ENCODE measurements at places on chromosomes 7 and 10. TPM values are rescaled to one million over a fixed set of nuclear protein-coding genes. Genes with fewer than 3 reads are reported as not detected.

DNA sequence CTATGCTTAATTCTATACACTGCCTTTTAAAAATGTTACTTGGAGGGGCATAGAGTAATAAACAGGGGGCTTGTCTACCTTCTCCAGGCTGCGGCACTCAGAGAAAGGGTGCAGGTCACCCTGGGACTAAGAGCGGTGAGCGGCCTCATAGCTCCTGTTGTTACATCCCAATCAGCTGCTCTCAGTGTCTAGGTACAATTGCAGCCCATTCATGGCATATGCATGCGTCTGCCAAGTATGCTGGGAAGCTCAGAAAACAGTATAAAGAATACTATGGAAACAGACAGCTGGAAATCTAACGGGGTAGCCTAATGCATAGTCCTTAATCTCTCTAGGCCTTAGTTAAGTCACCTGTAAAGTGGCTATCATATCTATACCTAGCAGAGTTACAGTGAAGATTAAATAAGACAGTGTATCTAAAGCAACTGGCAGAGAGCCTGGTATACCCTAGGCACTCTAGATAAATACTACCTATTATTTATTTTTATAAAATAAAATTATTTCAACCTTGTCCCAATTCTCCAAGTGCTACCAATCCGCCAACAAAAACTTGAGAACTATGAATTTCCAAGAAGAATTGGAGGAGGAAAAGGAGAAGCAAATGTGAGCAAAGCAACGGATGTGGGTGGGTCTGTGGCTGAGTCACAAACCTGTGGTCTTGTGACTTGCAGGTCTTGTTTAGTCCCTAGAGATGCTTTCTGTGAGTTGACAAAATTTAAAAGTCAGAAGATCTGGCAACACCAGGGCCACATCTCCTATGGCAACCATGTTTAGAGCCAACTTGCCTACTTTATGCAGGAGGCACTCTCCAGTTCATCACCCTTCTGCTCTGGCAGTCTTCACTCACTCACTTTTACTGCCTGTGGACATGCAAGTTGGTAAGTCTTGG, 183.0 kb downstream of the RAPGEF5 start:
- H3K36me3 ChIP-seq, result peaks cover 8% of the 10 kb centered on the region
- no peaks in the 10 kb centered on the region for H3K27me3 ChIP-seq
- H3K4me3 ChIP-seq, result no peak overlapping the region
- no peak for DNase-seq
- no peak overlapping the region for H3K27ac ChIP-seq
- H3K4me1 ChIP-seq, result peaks cover 12% of the 10 kb centered on the region

GRCh38 chr7:87831097-87831496, 45.1 kb downstream of the SLC25A40 start:
- H3K4me3 ChIP-seq, result no peak overlapping the region
- H3K36me3 ChIP-seq, result no peaks in the 10 kb centered on the region

GRCh38 chr10:73641328-73642060, at the start of gene MYOZ1:
TSS of gene MYOZ1 (minus strand) at chr10:73641474. CDS start at chr10:73640017, 1,457 bp downstream.
- H3K36me3 ChIP-seq, result no peaks in the 10 kb centered on the region
- peaks cover 18% of the 10 kb centered on the region for H3K4me1 ChIP-seq
- no peak for DNase-seq
- H3K27me3 ChIP-seq, result no peaks in the 10 kb centered on the region
- H3K4me3 ChIP-seq, result no peak within 1 kb of the TSS

Gene NME8
- not detected for total RNA-seq

- H3K4me1 ChIP-seq, result no peaks in the 10 kb centered on the region
- no peaks in the 10 kb centered on the region for H3K36me3 ChIP-seq
- no peak for DNase-seq
- H3K27ac ChIP-seq, result no peak overlapping the region
- no peaks in the 10 kb centered on the region for H3K27me3 ChIP-seq
Observed at GRCh38 chr7:35492451-35493175, 202.3 kb downstream of the HERPUD2 start.

GRCh38 chr10:103197903-103198302, 4.8 kb upstream of the NT5C2 start:
- no peak overlapping the region for H3K27ac ChIP-seq
- no peaks in the 10 kb centered on the region for H3K27me3 ChIP-seq
- H3K36me3 ChIP-seq, result no peaks in the 10 kb centered on the region
- no peak overlapping the region for H3K4me3 ChIP-seq
- DNase-seq, result no peak
- H3K4me1 ChIP-seq, result peaks cover 58% of the 10 kb centered on the region

GRCh38 chr7:112708236-112708635, 82.0 kb downstream of the TMEM168 start:
- no peak overlapping the region for H3K4me3 ChIP-seq
- peak; percentile 13 for DNase-seq
- no peaks in the 10 kb centered on the region for H3K27me3 ChIP-seq
- no peak overlapping the region for H3K27ac ChIP-seq
- no peaks in the 10 kb centered on the region for H3K4me1 ChIP-seq
- H3K36me3 ChIP-seq, result no peaks in the 10 kb centered on the region

DNA sequence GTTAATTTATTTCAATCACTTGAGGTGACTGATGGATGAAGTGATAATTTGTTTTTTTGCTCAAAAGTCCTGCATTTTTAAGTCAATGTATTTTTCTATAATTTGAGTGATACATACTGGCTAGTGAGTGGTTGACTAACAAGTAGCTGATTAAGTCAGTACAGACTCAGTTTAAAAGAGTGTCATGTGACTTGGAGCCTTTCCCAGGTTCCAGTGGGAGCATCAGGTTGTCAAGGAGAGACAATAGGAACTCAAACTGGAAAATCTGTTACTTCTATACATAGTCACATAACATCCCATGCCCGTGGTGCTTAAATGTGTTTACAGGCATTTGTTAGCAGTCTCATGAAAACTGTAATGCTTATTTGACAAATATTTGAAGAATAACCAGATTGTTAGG, 154.7 kb downstream of the ANK3 start:
- no peaks in the 10 kb centered on the region for H3K36me3 ChIP-seq
- H3K4me1 ChIP-seq, result no peaks in the 10 kb centered on the region
- DNase-seq, result no peak
- no peaks in the 10 kb centered on the region for H3K27me3 ChIP-seq
- H3K4me3 ChIP-seq, result no peak overlapping the region

- DNase-seq, result no peak
- H3K4me3 ChIP-seq, result no peak overlapping the region
- H3K27me3 ChIP-seq, result no peaks in the 10 kb centered on the region
- no peaks in the 10 kb centered on the region for H3K36me3 ChIP-seq
Observed at GRCh38 chr10:16481052-16481728, 40.5 kb downstream of the C1QL3 start.

- no peak for DNase-seq
- H3K4me1 ChIP-seq, result no peaks in the 10 kb centered on the region
- H3K27ac ChIP-seq, result no peak overlapping the region
- no peak overlapping the region for H3K4me3 ChIP-seq
- H3K36me3 ChIP-seq, result no peaks in the 10 kb centered on the region
- no peaks in the 10 kb centered on the region for H3K27me3 ChIP-seq
Observed at GRCh38 chr10:23870651-23871610, 338.0 kb upstream of the KIAA1217 start.

GRCh38 chr7:94142281-94142680, 138.1 kb upstream of the BET1 start:
- DNase-seq, result no peak
- H3K27me3 ChIP-seq, result no peaks in the 10 kb centered on the region
- no peaks in the 10 kb centered on the region for H3K36me3 ChIP-seq
- H3K27ac ChIP-seq, result no peak overlapping the region
- H3K4me1 ChIP-seq, result no peaks in the 10 kb centered on the region

DNA sequence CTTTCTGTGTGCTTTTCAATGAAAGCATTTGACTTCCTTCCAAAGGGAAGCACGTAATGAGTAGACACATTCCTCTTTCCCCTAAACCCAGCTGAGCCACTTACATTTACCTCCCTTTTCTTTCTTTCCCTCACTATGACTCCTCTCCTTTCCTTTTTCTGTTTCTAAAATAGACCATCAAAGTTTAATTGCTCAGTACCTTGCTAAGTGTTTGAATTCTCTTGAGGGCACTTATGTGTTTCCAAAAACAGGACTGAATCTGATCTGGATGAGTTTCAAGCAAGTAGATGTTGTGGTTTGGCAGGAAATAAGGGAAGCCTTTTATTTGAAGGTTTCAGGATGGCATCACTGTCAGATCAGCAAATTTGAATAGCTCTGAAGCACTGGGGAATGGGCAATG, 396.2 kb downstream of the REEP3 start:
- H3K36me3 ChIP-seq, result no peaks in the 10 kb centered on the region
- H3K4me3 ChIP-seq, result no peak overlapping the region
- DNase-seq, result no peak
- H3K27me3 ChIP-seq, result no peaks in the 10 kb centered on the region
- H3K4me1 ChIP-seq, result peaks cover 5% of the 10 kb centered on the region
- no peak overlapping the region for H3K27ac ChIP-seq

- H3K27ac ChIP-seq, result no peak overlapping the region
- H3K4me1 ChIP-seq, result no peaks in the 10 kb centered on the region
- H3K27me3 ChIP-seq, result no peaks in the 10 kb centered on the region
- DNase-seq, result no peak
- H3K4me3 ChIP-seq, result no peak overlapping the region
Observed at GRCh38 chr7:157980774-157981173, 606.8 kb downstream of the PTPRN2 start.

GRCh38 chr10:42753507-42754154, 29.0 kb upstream of the BMS1 start:
- H3K27me3 ChIP-seq, result peaks cover 1% of the 10 kb centered on the region
- H3K4me1 ChIP-seq, result no peaks in the 10 kb centered on the region
- peak overlapping the region; percentile 54 for H3K4me3 ChIP-seq
- H3K36me3 ChIP-seq, result no peaks in the 10 kb centered on the region
- DNase-seq, result no peak
- H3K27ac ChIP-seq, result no peak overlapping the region

- no peaks in the 10 kb centered on the region for H3K36me3 ChIP-seq
- H3K27ac ChIP-seq, result no peak overlapping the region
- DNase-seq, result no peak
- no peaks in the 10 kb centered on the region for H3K27me3 ChIP-seq
- no peaks in the 10 kb centered on the region for H3K4me1 ChIP-seq
Observed at GRCh38 chr7:96920713-96921112, 84.6 kb upstream of the DLX6 start.

GRCh38 chr7:137920637-137921399, 74.0 kb upstream of the DGKI start:
- H3K4me1 ChIP-seq, result no peaks in the 10 kb centered on the region
- no peaks in the 10 kb centered on the region for H3K27me3 ChIP-seq
- no peak overlapping the region for H3K4me3 ChIP-seq
- H3K27ac ChIP-seq, result no peak overlapping the region
- no peak for DNase-seq

Measured in HepG2 (cell line).